Breast epithelium (tissue), 4 donors: ENCODE measurements at places on chromosomes 5 and 9. TPM values are rescaled to one million over a fixed set of nuclear protein-coding genes. Genes with fewer than 3 reads are reported as not detected.

DNA sequence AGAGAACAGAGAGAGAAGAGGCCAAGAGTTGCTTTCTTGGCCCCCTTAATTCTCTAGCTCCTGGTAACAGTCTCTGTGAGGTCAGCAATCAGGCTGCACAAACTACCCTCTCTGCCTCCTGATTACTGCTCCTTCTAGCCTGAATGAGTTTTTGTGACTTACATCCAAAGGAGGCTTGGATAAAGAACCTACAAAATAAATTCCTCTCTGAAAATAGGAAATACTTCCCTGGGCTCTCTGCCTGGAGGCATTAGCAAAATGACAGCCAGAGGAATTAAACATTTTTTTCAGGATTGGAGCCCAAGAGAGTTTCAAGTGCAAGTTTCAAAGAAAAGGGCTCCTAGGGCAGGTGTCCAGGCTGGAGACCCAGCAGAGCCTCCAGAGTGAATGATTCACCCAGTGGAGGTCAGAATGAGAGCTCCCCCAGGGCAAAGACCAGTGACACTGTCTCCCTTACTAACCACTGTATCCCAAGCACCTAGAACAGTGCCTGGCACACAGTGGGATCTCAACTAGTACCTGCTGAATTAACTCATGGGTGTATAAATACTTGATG lies 162.5 kb downstream of the SPOCK1 start:
- no peak overlapping the region for H3K27ac ChIP-seq
- no peaks in the 10 kb centered on the region for H3K36me3 ChIP-seq
- no peak for DNase-seq
- H3K4me1 ChIP-seq, result no peaks in the 10 kb centered on the region
- no peak overlapping the region for H3K4me3 ChIP-seq

- no peaks in the 10 kb centered on the region for H3K27me3 ChIP-seq
- H3K4me3 ChIP-seq, result no peak overlapping the region
- H3K4me1 ChIP-seq, result peaks cover 10% of the 10 kb centered on the region
- no peak overlapping the region for H3K27ac ChIP-seq
- no peaks in the 10 kb centered on the region for H3K36me3 ChIP-seq
These were observed 4.8 kb upstream of the ENTPD8 start for GRCh38 chr9:137445930-137446431.

DNA sequence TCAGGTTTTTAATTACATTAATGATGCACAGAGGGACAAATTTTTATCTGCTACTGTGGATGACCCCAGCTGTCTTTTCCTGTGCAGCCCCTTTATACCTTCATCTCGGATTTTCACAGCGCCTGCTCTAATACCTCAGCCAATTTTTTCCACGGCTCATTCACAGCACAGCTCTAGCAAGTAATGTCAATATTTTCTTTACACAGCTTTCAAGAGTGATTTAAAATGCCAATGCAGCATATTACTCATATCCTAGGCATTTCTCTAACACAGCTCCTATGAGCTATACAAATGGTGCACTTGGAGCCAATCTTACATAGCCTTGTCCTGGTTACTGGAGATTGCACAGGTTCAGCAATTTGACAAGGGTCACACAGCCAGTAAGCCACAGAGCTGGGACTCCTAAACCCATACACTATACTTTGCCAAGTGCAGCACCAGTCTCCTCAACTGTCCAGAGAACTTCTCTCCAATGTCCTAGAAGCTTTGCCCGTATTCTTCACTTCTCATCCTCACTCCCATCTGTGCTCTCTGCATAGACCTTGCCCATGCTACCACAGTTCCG lies 661.8 kb downstream of the DTWD2 start:
- H3K4me1 ChIP-seq, result no peaks in the 10 kb centered on the region
- DNase-seq, result no peak
- no peak overlapping the region for H3K27ac ChIP-seq
- no peak overlapping the region for H3K4me3 ChIP-seq
- H3K27me3 ChIP-seq, result no peaks in the 10 kb centered on the region
- H3K36me3 ChIP-seq, result no peaks in the 10 kb centered on the region

- no peaks in the 10 kb centered on the region for H3K4me1 ChIP-seq
- H3K4me3 ChIP-seq, result no peak overlapping the region
These were observed 151.5 kb upstream of the NR3C1 start for GRCh38 chr5:143554918-143555477.

- no peaks in the 10 kb centered on the region for H3K27me3 ChIP-seq
- H3K4me3 ChIP-seq, result no peak overlapping the region
- H3K4me1 ChIP-seq, result no peaks in the 10 kb centered on the region
- no peak overlapping the region for H3K27ac ChIP-seq
- H3K36me3 ChIP-seq, result no peaks in the 10 kb centered on the region
These were observed 143.7 kb upstream of the FSTL4 start for GRCh38 chr5:133756036-133756435.

- no peak overlapping the region for H3K4me3 ChIP-seq
- DNase-seq, result no peak
- no peaks in the 10 kb centered on the region for H3K4me1 ChIP-seq
- no peak overlapping the region for H3K27ac ChIP-seq
- peaks cover 42% of the 10 kb centered on the region for H3K27me3 ChIP-seq
These were observed 23.9 kb downstream of the ADGRD2 start for GRCh38 chr9:124474151-124474550.

DNA sequence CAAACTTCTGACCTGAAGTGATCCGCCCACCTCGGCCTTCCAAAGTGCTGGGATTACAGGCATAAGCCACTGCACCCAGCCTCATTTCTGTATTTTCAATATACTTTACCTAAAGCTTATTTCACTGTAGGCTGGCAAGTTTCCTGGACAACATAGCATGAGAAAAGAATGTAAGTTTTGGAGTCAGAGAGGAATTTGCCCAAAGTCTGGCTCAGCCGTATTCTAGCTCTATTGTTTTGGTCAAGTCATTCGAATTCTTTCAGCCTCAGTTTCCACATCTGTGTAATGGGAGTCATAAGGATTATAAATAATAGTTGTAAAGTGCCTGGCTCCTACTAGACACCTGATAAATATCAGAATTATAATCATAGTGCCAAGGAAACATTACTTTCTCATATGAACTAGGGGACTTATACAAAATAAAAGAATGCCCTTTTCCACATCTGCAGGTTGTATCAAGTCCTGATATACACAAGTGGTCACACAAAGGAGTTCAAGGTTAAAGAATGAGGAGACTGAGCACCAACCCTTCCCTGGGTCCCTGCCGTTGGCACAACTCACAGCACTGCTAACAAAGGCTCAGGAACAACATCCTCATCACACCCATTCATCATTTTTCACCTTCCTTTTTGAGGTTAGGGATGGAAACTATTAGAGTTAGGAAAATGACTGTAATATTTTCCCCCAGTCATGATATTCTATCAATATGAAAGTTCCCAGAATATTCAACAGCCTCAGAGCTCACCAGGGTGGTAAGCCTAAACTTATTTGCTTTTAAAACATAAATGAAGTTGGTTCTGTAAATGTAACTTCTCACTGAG lies 34.6 kb upstream of the RAI14 start:
- no peaks in the 10 kb centered on the region for H3K27me3 ChIP-seq
- H3K4me1 ChIP-seq, result no peaks in the 10 kb centered on the region

DNA sequence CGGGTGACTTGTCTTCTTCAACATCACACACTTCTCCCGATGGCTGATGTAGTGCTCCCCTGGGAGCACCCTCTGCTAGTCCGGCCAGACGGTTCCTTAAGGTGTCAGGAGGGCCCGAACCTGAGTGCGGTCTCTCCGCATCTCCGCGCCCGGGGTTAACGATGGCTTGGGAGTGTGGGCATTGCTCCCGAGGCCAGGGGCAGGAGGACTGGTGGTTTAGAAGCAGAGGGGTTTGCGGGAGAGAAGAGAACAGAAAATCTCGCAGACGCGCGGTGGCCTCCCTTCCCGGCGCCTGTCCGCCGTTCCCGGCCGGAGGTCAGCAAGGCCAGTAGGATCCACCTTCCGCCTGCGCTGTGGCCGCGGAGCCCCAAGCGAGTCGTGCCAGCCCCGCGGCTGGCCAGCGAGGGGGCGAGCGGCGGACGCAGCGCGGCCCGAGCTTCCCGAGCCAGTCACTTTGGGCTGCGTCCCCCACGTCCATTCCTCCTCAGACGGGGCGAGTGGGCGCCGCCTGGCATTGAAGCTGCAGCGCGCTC lies 700 bp downstream of the CDO1 start:
- DNase-seq, result no peak
- peak overlapping the region; percentile 92 for H3K27ac ChIP-seq
- no peaks in the 10 kb centered on the region for H3K4me1 ChIP-seq
- H3K4me3 ChIP-seq, result peak overlapping the region; percentile 66
- peaks cover 4% of the 10 kb centered on the region for H3K27me3 ChIP-seq

- no peak overlapping the region for H3K4me3 ChIP-seq
- H3K27ac ChIP-seq, result no peak overlapping the region
- no peaks in the 10 kb centered on the region for H3K27me3 ChIP-seq
- no peaks in the 10 kb centered on the region for H3K4me1 ChIP-seq
These were observed 17.6 kb downstream of the TNFAIP8 start for GRCh38 chr5:119373449-119373858.

- H3K27me3 ChIP-seq, result no peaks in the 10 kb centered on the region
- H3K27ac ChIP-seq, result no peak overlapping the region
- H3K36me3 ChIP-seq, result no peaks in the 10 kb centered on the region
- no peak overlapping the region for H3K4me3 ChIP-seq
- DNase-seq, result no peak
These were observed 29.2 kb upstream of the MSANTD3 start for GRCh38 chr9:100397529-100398266.

DNA sequence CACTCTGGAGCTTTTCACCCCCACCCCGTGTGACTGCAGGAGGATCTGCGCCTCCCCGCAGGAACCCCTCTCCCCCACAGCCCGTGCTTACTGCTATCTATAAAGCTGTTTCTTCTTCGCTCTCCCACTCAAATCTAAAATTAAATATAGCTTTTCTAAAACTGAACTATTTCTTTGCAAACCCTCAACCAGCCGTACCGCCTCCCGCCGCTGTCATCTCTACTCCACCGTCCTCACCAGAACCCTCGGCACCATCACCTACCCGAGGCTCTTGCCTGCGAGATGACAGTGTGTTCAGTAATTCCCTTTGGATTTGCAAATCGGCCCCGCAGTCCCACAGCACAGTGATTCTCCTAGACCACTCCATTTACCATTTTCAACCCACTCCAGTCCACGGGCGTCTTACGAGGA lies 13.6 kb downstream of the LPCAT1 start:
- peaks cover 4% of the 10 kb centered on the region for H3K36me3 ChIP-seq
- no peak for DNase-seq
- no peak overlapping the region for H3K4me3 ChIP-seq
- no peaks in the 10 kb centered on the region for H3K27me3 ChIP-seq
- H3K4me1 ChIP-seq, result no peaks in the 10 kb centered on the region

TMEM215 gene
- total RNA-seq, result not detected

LMX1B gene
- total RNA-seq, result 20.3 TPM

AIF1L gene
- total RNA-seq, result 22.5 TPM

FAM221B gene
- total RNA-seq, result 0.15 TPM

GAPT gene
- total RNA-seq, result 1.3 TPM

DBH gene
- total RNA-seq, result not detected

COL15A1 gene
- 47.8 TPM for total RNA-seq
